C1 segment of cervical spinal cord (tissue), 14 donors: ENCODE measurements at places on chromosomes 6 and 20.

GRCh38 chr6:26033085-26033940 is 53.9 kb upstream of the HFE start:
- DNase-seq = peak; percentile 60

- no peak for DNase-seq
Observed at GRCh38 chr20:35000922-35001595, 45.4 kb downstream of the MYH7B start.

GRCh38 chr6:158027590-158028285 is 46.1 kb downstream of the SYNJ2 start:
- no peak for DNase-seq

DNA sequence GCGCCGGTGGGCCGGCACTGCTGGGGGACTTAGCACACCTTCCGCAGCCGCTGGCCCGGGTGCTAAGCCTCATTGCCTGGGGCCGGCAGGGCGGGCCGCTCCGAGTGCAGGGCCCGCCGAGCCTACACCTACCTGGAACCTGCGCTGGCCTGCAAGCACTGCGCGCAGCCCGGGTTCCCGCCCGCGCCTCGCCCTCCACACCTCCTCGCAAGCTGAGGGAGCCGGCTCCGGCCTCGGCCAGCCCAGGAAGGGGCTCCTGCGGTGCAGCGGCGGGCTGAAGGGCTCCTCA is 10.7 kb upstream of the MPC1 start:
- no peak for DNase-seq
